ENCODE measurements at places on chromosomes 7 and 10.

GRCh38 chr10:14562218-14563075 is 212.2 kb downstream of the FAM107B start:
- no peak for DNase-seq
- peaks cover 12% of the 10 kb centered on the region for H3K36me3 ChIP-seq
- H3K27me3 ChIP-seq = no peaks in the 10 kb centered on the region
- H3K4me1 ChIP-seq = peaks cover 50% of the 10 kb centered on the region
- no peak overlapping the region for H3K27ac ChIP-seq

- no peaks in the 10 kb centered on the region for H3K27me3 ChIP-seq
- no peaks in the 10 kb centered on the region for H3K36me3 ChIP-seq
- no peaks in the 10 kb centered on the region for H3K4me1 ChIP-seq
- no peak overlapping the region for H3K4me3 ChIP-seq
Observed at GRCh38 chr7:142915315-142915714, 18.2 kb downstream of the TRPV5 start.

DNA sequence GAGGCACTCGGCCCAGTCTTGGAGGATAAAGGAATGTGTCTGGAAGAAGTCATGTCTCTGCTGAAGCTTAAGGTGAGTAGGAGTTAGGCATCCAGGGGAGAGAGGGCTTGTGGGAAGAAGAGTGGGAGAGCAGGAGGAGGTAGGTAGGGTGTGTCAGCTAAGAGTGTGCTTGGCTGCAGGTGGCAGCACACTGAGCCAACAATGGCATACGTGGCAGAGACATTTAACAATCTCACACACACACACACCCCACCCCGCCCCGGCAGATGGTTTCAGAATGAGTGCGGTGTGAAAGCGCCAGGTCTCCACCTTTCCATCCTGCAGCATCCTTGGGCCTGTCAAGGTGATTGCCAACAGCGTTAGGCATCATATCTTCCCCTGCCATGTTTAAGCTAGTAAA is 11.2 kb upstream of the ARPC1A start:
- peaks cover 4% of the 10 kb centered on the region for H3K4me1 ChIP-seq
- no peaks in the 10 kb centered on the region for H3K36me3 ChIP-seq
- no peak for DNase-seq
- no peak overlapping the region for H3K27ac ChIP-seq

- no peaks in the 10 kb centered on the region for H3K4me1 ChIP-seq
- no peak for DNase-seq
- no peaks in the 10 kb centered on the region for H3K27me3 ChIP-seq
- H3K4me3 ChIP-seq = no peak overlapping the region
- H3K36me3 ChIP-seq = no peaks in the 10 kb centered on the region
Observed at GRCh38 chr7:16412274-16413254, 8.8 kb downstream of the CRPPA start.

GRCh38 chr10:112052166-112052565 is 131.4 kb downstream of the GPAM start:
- H3K27me3 ChIP-seq = no peaks in the 10 kb centered on the region
- H3K4me1 ChIP-seq = no peaks in the 10 kb centered on the region
- no peaks in the 10 kb centered on the region for H3K36me3 ChIP-seq
- H3K4me3 ChIP-seq = no peak overlapping the region
- H3K27ac ChIP-seq = no peak overlapping the region

DNA sequence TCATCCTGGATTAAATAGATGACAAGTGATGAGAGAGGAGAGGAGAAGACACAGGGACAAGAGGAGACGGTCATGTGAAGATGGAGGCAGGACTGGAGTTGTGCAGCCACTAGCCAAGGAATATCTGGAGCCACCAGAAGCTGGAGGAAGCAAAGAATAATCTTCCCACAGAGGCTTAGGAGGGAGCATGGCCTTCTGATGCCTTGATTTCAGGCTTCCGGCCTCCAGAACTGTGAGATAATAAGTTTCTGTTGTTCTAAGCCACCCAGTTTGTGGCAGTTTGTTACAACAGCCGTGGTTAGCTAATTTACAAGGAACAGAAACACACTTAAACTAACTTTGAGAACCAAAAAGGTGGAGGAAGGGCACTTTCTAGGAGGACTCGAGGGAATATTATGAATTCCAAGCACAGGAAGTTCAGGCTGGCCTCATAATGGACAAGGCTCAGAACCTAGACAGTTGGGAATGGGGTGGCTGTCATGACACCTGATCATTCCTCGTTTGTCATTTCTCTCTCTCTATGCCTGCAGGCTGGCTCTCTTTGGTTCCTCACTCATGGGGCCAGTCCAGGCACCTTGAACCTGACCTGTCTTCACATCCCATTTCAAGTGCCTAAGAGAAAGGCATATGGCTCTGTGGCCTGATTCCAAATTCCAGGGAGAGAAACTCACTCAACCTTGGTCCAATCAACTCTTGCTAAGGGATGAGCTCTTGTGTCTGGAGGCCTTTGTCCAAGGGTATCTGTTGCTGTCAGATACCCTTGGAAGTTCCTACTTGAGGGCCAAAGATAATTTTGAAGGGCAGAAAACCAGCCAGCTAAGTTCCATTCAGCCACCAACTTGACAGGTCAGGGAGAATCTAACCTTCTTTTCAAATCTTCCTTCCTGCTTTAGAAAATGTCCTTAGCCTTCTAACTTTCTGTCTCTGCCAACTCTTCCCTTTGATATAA is 33.5 kb upstream of the PDZD8 start:
- H3K4me3 ChIP-seq = no peak overlapping the region
- H3K4me1 ChIP-seq = no peaks in the 10 kb centered on the region
- no peaks in the 10 kb centered on the region for H3K36me3 ChIP-seq
- no peaks in the 10 kb centered on the region for H3K27me3 ChIP-seq
- no peak for DNase-seq
- no peak overlapping the region for H3K27ac ChIP-seq

DNA sequence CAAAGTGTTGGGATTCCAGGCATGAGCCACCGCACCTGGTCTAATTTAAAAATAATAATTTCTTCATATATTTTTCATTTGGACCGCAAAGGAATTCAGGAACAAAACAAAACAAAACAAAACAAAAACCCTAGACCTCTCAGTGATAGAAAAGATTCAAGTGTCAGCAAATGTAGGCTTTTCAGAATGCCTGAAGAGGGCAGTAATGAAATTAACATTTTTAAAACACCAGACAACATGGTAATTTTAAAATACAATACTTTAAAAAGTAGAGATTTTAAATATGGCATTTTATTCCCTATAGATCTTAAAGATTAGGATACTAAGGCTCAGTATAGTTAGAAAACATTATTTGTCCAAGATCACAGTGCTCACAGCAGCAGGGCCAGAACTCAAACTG is 36.6 kb downstream of the DNMBP start:
- no peak for DNase-seq
- H3K36me3 ChIP-seq = no peaks in the 10 kb centered on the region
- H3K27me3 ChIP-seq = no peaks in the 10 kb centered on the region
- H3K4me1 ChIP-seq = no peaks in the 10 kb centered on the region

DNA sequence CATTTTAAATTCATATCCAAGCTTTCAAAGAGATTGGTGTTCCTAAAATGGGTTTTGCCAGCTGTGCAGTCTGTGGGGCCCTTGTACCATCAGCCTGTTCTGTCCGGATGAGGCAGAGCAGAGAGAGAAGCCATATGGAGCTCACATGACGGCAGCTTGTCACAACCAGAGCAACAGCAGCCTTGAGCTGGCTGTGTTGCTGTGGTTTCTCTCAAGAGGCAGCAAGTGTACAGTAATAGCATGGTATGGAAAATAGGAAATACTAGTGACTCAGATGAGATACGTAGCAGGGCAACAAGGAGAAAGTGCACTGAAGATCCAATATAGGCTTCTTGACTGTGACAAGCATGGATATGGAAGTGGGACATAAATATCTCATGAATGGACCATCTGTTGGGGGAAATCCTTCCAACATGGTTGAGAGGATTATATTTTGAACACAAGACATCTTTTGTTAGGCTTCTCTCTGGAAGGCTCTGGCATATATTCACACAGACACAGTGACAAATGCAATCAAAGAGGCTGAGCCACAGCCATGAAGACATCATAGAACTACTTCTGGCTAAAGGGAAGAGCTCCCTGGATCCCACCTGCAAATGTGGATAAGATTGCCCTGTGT is 251.0 kb upstream of the TAC1 start:
- no peak overlapping the region for H3K27ac ChIP-seq
- H3K4me3 ChIP-seq = no peak overlapping the region
- H3K36me3 ChIP-seq = no peaks in the 10 kb centered on the region
- H3K4me1 ChIP-seq = no peaks in the 10 kb centered on the region

- no peaks in the 10 kb centered on the region for H3K36me3 ChIP-seq
- no peak for DNase-seq
- no peaks in the 10 kb centered on the region for H3K27me3 ChIP-seq
- no peak overlapping the region for H3K4me3 ChIP-seq
Observed at GRCh38 chr7:26646336-26647048, 217.9 kb downstream of the SKAP2 start.

DNA sequence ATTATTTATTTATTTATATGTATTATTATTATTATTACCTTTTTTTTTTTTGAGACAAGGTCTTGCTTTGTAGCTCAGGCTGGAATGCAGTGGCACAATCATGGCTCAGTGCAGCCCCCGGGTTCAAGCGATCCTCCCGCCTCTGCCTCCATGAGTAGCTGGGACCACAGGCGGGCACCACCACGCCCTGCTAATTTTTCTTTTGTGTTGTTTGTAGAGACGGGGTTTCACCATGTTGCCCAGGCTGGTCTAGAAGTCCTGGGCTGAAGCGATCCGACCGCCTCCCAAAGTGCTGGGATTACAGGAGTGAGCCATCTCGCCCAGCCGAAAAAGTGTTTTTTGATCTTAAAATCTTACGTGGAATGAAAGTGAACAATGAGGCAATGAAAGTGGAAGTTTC is 79.4 kb upstream of the C1GALT1 start:
- H3K36me3 ChIP-seq = no peaks in the 10 kb centered on the region
- peaks cover 3% of the 10 kb centered on the region for H3K4me1 ChIP-seq
- no peak overlapping the region for H3K4me3 ChIP-seq
- H3K27ac ChIP-seq = no peak overlapping the region

DNA sequence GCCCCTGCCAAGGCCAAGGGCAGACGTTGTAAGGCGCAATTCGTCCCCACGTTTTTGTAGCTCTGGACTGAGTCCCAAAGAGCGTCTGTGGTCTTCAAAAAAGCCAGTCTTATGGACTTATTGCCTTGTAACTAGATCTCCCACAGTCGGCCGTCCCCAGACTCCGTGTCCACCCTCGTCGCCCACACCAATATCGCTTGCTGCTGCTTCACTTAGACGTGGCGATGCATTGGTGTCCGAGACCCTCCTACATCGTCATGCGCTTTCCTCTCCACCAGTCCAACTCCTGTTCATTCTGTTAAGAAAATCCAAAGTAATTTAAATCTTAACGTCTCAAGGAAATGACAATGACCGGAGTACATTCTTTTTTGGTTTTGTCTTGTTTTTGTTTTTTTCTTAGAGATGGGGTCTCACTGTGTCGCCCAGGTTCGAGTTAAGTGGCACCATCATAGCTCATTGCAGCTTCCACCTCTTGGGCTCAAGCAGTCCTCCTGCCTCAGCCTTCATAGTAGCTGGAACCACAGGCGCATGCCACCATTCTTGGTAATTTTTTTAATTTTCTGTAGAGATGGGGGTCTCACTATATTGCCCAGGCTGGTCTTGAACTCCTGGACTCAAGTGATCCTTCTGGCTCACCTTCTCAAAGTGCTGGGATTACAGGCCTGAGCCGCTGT is 851 bp downstream of the KIFBP start:
- no peak for DNase-seq
- H3K27ac ChIP-seq = peak overlapping the region; percentile 77

GRCh38 chr7:123208793-123209192 is 9.0 kb upstream of the SLC13A1 start:
- no peak overlapping the region for H3K27ac ChIP-seq
- H3K36me3 ChIP-seq = no peaks in the 10 kb centered on the region
- no peaks in the 10 kb centered on the region for H3K27me3 ChIP-seq
- no peak overlapping the region for H3K4me3 ChIP-seq

- no peaks in the 10 kb centered on the region for H3K27me3 ChIP-seq
- DNase-seq = no peak
- no peak overlapping the region for H3K27ac ChIP-seq
- no peak overlapping the region for H3K4me3 ChIP-seq
Observed at GRCh38 chr7:44396931-44397545, 71.6 kb upstream of the CAMK2B start.

- H3K4me3 ChIP-seq = no peak overlapping the region
- H3K27me3 ChIP-seq = no peaks in the 10 kb centered on the region
- DNase-seq = no peak
- H3K4me1 ChIP-seq = no peaks in the 10 kb centered on the region
- no peak overlapping the region for H3K27ac ChIP-seq
- H3K36me3 ChIP-seq = no peaks in the 10 kb centered on the region
Observed at GRCh38 chr7:78296644-78297371, 498.2 kb downstream of the PHTF2 start.

- peak overlapping the region; percentile 56 for H3K4me3 ChIP-seq
- no peaks in the 10 kb centered on the region for H3K27me3 ChIP-seq
- DNase-seq = peak; percentile 97
- peak overlapping the region; percentile 69 for H3K27ac ChIP-seq
- H3K36me3 ChIP-seq = no peaks in the 10 kb centered on the region
- peaks cover 21% of the 10 kb centered on the region for H3K4me1 ChIP-seq
Observed at GRCh38 chr7:73742753-73743641, 4.4 kb upstream of the ABHD11 start.

GRCh38 chr10:96317067-96317833 is 13.0 kb downstream of the DNTT start:
- no peaks in the 10 kb centered on the region for H3K36me3 ChIP-seq
- H3K4me3 ChIP-seq = no peak overlapping the region
- no peaks in the 10 kb centered on the region for H3K27me3 ChIP-seq
- no peaks in the 10 kb centered on the region for H3K4me1 ChIP-seq
